Cardiac septum (tissue), 1 donor: ENCODE measurements at places on chromosomes 2 and 18. TPM values are rescaled to one million over a fixed set of nuclear protein-coding genes. Genes with fewer than 3 reads are reported as not detected.

DNA sequence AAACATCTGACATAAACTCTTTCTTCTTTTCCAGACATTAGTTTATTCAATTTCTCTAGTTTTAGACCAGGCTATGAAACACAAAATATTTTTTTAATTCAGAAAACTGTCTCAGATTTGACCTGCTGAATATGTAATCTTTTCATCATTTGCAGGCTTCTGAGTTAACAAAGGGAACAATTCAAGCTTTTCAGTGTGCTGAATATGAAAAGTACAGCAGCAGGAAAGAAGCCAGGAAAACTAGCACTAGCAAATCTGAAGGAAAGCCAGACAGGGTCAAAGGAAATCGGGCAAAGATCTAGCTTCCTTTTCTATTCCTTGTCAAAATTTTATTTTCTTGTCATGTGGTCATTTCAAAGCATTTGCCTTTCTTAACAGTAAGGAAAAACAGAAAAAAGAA, 35.3 kb downstream of the ACVR1C start:
- no peak for DNase-seq

The GAL3ST2 gene
- total RNA-seq, result not detected

- no peak for DNase-seq
These were observed 24.9 kb downstream of the FHL2 start for GRCh38 chr2:105373895-105374401.

DNA sequence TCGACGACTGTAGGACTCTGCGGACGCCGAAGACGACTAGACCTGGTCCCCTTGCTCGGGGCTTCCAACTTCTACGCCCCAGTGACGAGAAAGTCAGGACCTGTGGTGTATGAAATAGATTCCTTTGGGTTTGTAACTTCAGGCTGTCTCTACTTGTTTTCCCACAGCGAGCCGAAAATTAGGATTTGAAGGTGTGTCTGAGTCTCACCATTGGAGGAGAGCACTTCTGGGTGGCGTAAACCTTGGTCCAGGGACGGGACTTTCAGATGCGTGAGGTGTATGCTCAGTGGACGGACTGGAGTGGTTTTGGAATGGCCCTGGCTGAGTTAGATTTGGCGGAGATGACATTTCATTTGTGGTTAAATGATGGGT, 1.3 kb downstream of the BIRC6 start:
- DNase-seq, result no peak

The EVX2 gene
- total RNA-seq, result not detected

GRCh38 chr2:75505012-75505411, 55.7 kb downstream of the EVA1A start:
- DNase-seq, result no peak

The STPG4 gene
- total RNA-seq, result not detected

DNA sequence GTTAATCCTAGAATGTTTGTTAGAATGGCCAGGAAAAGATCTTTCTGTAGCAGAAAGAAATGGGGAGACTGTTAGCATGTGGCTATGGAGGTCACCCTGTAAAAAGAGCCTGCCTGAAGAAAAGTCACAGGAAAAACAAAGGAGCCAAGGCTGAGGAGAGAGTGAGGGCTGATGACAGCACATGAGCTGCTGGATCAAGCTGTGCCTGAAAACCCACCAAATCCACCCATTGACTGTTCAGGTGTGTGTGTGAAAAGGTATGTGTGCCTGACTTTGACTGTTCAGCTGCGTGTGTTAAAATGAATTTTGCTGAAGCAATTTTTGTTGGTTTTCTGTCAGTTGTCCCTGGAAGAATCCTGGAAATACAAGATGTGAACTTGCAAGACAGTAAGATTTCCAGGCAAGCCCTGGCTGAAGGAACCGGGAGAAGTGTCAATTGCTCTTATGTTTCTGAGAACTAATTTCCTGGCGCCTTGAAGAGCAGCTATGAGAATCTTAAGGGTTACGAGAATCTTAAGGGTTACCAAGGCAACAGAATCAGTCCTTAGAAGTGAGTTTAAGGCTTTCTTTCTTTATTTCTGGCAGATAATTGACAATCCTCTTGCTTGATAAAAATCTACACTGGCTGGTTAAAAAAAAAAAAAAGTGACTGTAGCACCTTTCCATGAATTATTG, 73.0 kb upstream of the LGALSL start:
- no peak for DNase-seq

The SLC11A1 gene
- total RNA-seq, result 6.4 TPM

GRCh38 chr2:171811245-171811628, 82.8 kb downstream of the SLC25A12 start:
- DNase-seq, result no peak

The TCF23 gene
- total RNA-seq, result not detected

The DYSF gene
- 82.8 TPM for total RNA-seq

DNA sequence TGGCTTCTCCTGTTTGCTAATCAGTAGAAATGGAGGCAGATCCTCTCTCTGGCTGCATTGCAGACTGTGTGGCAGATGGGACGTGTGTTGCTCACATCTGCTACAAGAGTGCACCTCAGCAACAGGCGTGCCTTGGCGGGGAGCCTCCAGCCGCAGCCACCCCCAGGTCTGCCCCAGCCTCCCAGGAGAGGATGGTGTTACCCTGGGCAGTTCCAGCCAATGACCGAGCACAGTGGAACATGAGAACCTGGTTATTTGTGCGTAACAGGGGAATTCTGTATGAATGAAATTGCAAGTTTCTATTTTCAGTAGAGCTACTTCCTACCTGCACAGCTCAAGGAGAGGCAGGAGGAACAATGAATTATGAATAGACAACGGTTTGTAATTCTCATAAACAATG, 130.6 kb upstream of the CBLN2 start:
- no peak for DNase-seq

DNA sequence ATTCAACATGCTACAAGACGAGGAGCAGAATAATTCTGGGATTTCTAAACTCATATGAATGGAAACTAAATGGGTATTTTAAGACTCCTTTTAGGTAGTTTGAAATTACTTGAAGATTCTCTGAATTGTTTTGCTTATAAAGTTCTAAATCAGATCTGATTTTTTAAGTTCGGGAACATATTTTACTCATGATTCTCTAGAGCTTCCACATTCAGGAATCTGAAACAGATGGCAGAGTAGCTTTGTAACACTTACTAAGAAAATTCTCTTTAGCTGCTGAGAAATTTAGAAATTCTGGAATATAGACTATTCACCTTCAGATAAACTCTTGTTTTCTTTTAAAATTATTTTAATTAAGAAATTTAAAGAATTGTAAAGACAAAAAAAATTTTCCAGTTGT, 13.7 kb downstream of the RBBP8 start:
- DNase-seq, result no peak

DNA sequence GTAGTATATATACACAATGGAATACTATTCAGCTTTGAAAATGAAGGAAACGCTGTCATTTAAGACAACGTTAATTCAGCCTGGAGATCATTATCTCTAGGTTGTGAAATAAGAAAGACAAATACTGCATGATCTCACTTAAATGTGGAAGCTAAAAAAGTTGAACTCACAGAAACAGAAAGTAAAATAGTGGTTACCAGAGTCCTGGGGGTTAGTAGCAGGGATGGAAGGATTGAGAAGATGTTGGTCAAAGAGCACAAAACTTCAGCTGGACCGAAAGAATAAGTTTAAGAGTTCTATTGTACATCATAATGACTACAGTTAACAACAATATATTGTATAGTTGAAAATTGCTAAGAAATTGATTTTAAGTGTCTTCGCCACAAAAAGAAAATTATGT, 670.3 kb downstream of the NR4A2 start:
- DNase-seq, result no peak

DNA sequence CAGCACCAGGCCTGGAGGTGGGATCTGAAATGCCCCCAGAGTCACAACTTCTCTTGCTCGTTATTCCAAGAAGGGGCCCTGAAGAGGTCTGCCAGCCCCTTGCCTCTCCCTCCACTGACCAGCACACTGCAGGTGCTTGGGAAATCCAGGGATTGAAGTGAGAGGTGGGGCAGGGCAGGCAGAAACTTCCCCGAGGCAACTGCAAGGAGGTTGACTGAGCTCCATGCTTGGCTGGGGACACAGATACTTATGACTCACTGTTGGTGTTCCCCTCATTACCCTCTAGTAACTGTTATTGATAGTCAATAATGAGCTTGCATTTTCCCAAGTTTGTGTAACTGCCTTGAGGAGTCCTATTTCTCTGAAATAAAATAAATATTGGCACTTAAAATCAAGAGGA, 47.5 kb downstream of the MARCO start:
- DNase-seq, result no peak

- no peak for DNase-seq
These were observed 109.3 kb downstream of the MBP start for GRCh38 chr18:77023102-77023782.

The UGT1A3 gene
- not detected for total RNA-seq

GRCh38 chr18:23835091-23835490, 145.8 kb downstream of the LAMA3 start:
- DNase-seq, result no peak

GRCh38 chr2:232315923-232316299, 62.6 kb upstream of the ALPP start:
- no peak for DNase-seq
